ENCODE measurements at places on chromosomes 3 and 15.

GRCh38 chr3:42822828-42823227 lies 13.6 kb downstream of the ACKR2 start:
- DNase-seq: no peak

- DNase-seq: no peak
Observed at GRCh38 chr3:149332227-149332765, 1.1 kb downstream of the TM4SF18 start.

GRCh38 chr3:13294442-13295351 lies 125.4 kb downstream of the NUP210 start:
- DNase-seq: no peak

GRCh38 chr3:142896201-142896755 lies 7.4 kb upstream of the PCOLCE2 start:
- no peak for DNase-seq

DNA sequence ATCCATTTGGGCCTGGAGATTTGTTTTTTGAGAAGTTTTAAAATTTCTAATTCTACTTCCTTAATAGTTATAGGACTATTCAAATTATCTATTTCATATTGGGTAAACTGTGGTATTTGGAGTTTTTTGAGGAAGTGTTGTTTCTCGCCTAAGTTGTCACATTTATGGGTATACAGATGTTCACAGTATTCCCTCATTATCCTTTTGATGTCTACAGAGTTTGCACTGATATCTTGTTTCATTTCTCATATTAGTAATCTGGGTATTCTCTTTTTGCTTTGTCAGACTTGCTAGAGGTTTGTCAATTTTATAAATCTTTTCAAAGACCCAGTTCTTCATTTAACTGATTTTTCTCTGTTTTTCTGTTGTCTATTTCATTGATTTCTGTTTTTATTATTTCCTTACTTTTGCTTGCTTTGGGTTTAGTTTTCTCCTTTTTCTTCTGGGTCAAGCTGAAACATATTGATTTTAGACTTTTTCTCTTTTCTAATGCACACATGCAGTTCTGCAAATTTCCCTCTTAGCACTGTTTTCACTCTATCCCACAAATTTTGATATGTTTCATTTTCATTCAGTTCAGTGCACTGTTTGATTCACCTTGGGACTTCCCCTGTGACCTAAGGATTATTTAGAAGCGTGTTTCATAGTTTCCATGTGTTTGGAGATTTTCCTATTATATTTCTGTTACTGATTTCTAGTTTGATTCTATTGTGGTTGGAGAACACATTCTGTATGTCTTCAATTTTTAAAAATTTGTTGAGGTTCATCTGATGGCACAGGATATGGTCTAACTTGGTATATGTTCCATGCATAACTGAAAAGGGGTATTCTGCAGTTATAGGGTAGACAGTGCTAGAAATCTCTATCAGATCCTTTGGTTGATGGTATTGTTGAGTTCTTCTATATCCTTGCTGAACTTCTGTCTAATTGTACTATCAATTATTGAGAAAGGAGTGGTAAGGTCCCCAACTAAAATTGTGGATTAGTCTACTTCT lies 79.6 kb downstream of the SUMF1 start:
- DNase-seq: no peak

Data from stimulated activated CD8-positive, alpha-beta memory T cell treated with anti-CD3 and anti-CD28 coated beads, Interleukin-7, amount 100 ng/mL, for 4 hours (primary cell).